Activated T-helper 1 cell treated with anti-CD3 and anti-CD28 coated beads, Interleukin-12 subunit alpha, Interleukin-12 subunit beta, Interleukin-2, Interleukin-4 antibody, amounts not matched to agents 30 ng/mL and 10 ng/mL and 1 ng/mL, durations not matched to agents 14 hours and 24 hours and 36 hours (primary cell): ENCODE measurements at places on chromosomes 4 and X. TPM values are rescaled to one million over a fixed set of nuclear protein-coding genes. Genes with fewer than 3 reads are reported as not detected.
A peak's percentile ranks its signal among the peaks of the same experiment; 100 is the strongest.

DNA sequence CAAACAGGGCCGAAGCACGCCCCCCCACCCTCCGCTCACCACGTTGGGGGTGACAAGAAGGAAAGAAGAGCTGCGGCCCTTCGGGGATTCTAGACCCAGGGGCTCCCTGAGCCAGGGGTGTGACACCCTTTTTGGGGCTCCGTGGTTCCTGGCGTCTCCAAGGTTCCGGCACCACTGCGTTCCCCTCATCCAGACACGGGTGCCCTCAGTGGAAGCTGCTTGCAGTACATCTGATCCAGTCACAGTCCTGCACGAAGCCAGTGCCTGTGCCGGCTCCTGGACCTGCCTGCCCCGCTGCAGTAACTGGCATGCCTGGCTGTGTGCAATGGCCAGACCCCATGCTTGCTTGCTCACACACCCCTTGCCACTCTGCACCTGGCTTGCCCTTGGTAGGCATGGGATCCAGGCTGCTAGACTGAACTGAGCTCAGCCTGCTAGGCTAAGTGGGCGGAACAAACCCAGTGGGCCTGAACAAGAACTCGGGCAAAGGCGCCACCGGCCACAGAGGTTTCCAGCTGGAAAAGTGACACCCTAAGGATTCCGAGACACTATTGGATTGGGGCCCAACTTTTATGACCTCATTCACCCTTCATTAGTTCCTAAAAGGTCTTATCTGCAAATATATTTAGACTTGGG lies 420.4 kb upstream of the AGA start:
- H3K4me3 ChIP-seq: no peak overlapping the region
- no peak for DNase-seq
- H3K4me1 ChIP-seq: no peaks in the 10 kb centered on the region
- H3K36me3 ChIP-seq: no peaks in the 10 kb centered on the region
- no peak overlapping the region for H3K27ac ChIP-seq

GRCh38 chr4:71184195-71184781 lies 154.5 kb upstream of the SLC4A4 start:
- peaks cover 41% of the 10 kb centered on the region for H3K27me3 ChIP-seq
- no peak for DNase-seq

DNA sequence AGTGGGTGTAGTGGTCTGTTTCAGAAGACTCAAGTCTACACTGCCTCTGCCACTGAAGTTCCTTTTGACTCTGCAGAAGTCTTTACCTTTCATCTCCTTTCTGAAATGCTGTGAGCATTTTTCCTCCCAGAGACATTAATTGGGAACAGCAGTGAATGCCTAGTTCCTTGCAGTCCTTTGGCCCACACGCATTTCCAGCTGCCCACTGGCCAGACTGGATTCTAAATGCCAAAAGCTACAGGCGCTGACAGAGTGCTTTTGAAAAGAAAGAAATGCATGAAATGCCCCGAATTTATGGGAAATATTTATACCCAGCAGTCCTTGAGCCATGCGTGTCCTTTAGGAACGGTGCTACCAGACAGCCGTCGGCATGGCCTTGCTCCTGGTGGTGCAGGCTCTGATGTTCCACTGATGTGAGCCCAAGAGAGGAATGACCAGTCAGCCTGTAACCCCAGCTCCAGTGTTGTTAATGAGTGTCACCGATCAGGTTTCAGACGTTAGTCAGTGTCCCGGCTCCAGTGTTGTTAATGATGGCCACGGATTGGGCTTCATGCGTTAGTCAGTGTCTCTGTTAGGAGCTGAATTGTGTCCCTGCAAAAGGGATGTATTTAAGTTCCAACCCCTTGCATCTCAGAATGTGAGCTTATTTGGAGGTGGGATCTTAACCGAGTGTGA lies 132.6 kb downstream of the TBL1X start:
- H3K4me3 ChIP-seq: no peak overlapping the region
- H3K27ac ChIP-seq: no peak overlapping the region
- no peak for DNase-seq

DNA sequence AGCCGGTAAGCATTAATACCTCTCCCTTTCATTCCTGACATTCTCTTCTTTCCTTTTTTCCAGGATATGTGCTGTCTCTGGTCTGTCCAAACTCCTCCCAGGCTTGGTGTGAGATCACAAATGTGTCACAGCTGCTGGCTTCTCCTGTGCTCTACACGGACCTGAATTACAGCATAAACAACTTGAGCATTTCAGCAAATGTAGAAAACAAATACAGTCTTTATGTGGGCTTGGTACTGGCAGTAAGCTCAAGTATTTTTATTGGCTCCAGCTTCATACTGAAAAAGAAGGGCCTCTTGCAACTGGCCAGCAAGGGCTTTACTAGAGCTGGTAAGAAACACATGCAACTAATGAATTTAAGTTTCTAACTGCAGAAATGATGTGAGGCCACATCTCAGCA lies 8.4 kb downstream of the NIPAL1 start:
- DNase-seq: no peak
- H3K4me3 ChIP-seq: no peak overlapping the region
- peaks cover 13% of the 10 kb centered on the region for H3K4me1 ChIP-seq
- no peak overlapping the region for H3K27ac ChIP-seq
- H3K27me3 ChIP-seq: peaks cover 2% of the 10 kb centered on the region

Gene COX7B2
- not detected in 2 replicates for total RNA-seq

GRCh38 chrX:97494756-97495372 lies 611.2 kb downstream of the RPA4 start:
- no peaks in the 10 kb centered on the region for H3K4me1 ChIP-seq
- H3K27ac ChIP-seq: no peak overlapping the region
- DNase-seq: no peak

GRCh38 chr4:147958489-147959065 lies 226.7 kb downstream of the ARHGAP10 start:
- no peak overlapping the region for H3K4me3 ChIP-seq
- no peak overlapping the region for H3K27ac ChIP-seq
- H3K36me3 ChIP-seq: peaks cover 4% of the 10 kb centered on the region
- no peaks in the 10 kb centered on the region for H3K4me1 ChIP-seq
- H3K27me3 ChIP-seq: peaks cover 2% of the 10 kb centered on the region

Gene CSAG3
- total RNA-seq: 0.73 and 0.78 TPM in 2 replicates

DNA sequence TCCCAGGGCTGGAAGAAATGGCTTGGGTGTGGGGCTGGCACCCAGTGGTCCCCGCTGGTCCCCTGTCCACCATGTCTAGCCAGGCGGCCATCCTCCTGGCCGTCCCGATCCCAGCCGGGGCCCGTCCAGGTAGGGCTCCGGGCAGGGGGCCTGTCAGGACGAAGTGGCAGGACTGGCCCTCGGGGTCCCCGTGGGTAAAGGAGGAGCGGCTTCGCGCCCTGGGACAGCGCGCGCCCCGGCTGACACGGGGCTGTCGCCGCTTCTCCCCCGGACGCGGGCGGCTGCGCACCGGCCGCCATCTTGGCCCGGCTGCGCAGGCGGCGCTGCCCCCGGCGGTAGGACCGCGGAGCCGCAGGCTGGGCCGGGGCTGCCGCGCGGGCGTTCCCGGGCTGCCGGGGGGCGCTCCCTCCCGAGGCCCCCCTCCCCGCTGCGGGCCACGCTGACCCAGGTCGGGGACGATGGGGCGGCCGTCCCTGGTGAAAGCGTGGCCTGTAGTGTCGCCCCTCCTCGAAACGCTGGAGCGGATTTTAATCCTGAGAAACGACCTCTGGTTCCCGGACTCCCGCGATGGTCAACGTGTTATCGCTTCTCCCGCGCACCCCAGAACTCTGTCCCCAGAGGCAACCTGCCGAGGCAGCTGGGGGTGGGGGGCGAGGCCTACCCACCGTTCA lies 60.4 kb upstream of the BCOR start:
- H3K27me3 ChIP-seq: no peaks in the 10 kb centered on the region
- H3K36me3 ChIP-seq: no peaks in the 10 kb centered on the region
- peak overlapping the region; percentile 71 for H3K4me3 ChIP-seq
- peaks cover 12% of the 10 kb centered on the region for H3K4me1 ChIP-seq

DNA sequence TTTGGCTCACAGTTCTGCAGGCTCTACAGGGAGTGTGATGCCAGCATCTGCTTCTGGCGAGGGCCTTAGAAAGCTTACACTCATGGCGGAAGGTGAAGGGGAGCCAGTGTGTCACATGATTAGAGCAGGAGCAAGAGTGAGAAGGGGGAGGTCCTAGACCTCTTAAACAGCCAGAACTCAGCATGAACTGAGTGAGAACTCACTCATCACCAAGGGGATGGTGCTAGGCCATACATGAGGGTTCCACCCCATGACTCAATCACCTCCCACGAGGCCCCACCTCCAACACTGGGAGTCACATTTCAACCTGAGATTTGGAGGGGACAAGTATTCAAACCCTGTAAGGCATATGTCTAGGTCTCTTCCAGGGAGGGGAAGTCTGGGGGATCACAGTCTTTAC lies 33.4 kb downstream of the SPRY1 start:
- H3K27ac ChIP-seq: no peak overlapping the region
- H3K4me1 ChIP-seq: peaks cover 17% of the 10 kb centered on the region
- DNase-seq: no peak
- H3K36me3 ChIP-seq: peaks cover 5% of the 10 kb centered on the region
- H3K4me3 ChIP-seq: no peak overlapping the region
- H3K27me3 ChIP-seq: no peaks in the 10 kb centered on the region

DNA sequence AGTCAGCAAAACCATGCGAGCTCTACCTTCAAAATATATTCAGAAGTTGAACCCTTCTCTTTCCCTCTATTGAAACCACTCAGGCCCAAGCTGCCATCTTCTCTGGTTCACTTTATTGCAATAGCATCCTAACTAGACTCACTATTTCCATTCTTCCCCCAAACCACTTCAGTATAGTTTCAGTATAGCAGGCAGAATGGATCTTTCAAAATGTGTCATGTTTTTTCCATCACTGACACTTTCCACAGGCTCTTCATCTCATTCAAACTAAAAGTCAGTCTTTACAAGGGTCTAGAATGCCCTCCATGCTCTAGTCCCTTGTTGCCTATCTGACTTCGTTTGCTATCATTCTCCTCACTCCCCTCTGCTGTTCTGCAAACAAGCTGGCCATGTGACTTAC lies 274.4 kb downstream of the IDS start:
- H3K27me3 ChIP-seq: peaks cover 1% of the 10 kb centered on the region
- H3K27ac ChIP-seq: peak overlapping the region; percentile 87
- peaks cover 9% of the 10 kb centered on the region for H3K4me1 ChIP-seq
- no peak overlapping the region for H3K4me3 ChIP-seq

Gene DMRTC1
- not detected in 2 replicates for total RNA-seq

DNA sequence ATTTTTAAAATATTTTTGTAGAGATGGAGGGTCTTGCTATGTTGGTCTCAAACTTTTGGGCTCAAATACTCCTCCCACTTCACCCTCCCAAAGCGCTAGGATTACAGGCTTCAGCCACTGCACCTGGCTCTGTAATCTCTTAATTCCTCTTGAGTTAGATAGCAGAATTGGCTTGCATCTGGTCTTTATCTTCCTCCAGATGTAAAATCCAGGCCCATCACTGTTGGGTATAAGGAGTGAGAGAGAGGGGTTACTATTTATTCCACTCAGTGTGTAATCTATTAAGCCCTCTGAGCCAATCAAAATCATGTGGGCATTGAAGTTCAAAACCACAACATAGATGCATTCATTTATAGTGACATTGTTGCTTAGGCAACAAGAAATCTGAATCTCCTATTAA lies 33.9 kb downstream of the ANK2 start:
- no peaks in the 10 kb centered on the region for H3K4me1 ChIP-seq
- no peaks in the 10 kb centered on the region for H3K36me3 ChIP-seq
- H3K27me3 ChIP-seq: peaks cover 1% of the 10 kb centered on the region
- H3K27ac ChIP-seq: no peak overlapping the region

Gene EBP
- 164 and 178 TPM in 2 replicates for total RNA-seq

- H3K36me3 ChIP-seq: peaks cover 19% of the 10 kb centered on the region
- peaks cover 31% of the 10 kb centered on the region for H3K4me1 ChIP-seq
- no peak overlapping the region for H3K27ac ChIP-seq
These were observed 40.1 kb downstream of the TET2 start for GRCh38 chr4:105186701-105187161.

GRCh38 chrX:34629572-34629971 lies 27.5 kb downstream of the TMEM47 start:
- H3K4me3 ChIP-seq: no peak overlapping the region
- no peaks in the 10 kb centered on the region for H3K36me3 ChIP-seq
- no peak overlapping the region for H3K27ac ChIP-seq
- no peak for DNase-seq
- H3K27me3 ChIP-seq: no peaks in the 10 kb centered on the region
- no peaks in the 10 kb centered on the region for H3K4me1 ChIP-seq

Gene GPR50
- total RNA-seq: not detected in 2 replicates

- DNase-seq: no peak
- no peaks in the 10 kb centered on the region for H3K4me1 ChIP-seq
- no peak overlapping the region for H3K27ac ChIP-seq
- no peaks in the 10 kb centered on the region for H3K27me3 ChIP-seq
These were observed 42.0 kb upstream of the ARSJ start for GRCh38 chr4:114021451-114021850.

Gene MTMR8
- 4.1 and 7.1 TPM in 2 replicates for total RNA-seq

- no peaks in the 10 kb centered on the region for H3K27me3 ChIP-seq
- no peak overlapping the region for H3K4me3 ChIP-seq
- DNase-seq: no peak
- H3K36me3 ChIP-seq: peaks cover 18% of the 10 kb centered on the region
- no peak overlapping the region for H3K27ac ChIP-seq
These were observed 81.2 kb downstream of the APOOL start for GRCh38 chrX:85084770-85085393.

DNA sequence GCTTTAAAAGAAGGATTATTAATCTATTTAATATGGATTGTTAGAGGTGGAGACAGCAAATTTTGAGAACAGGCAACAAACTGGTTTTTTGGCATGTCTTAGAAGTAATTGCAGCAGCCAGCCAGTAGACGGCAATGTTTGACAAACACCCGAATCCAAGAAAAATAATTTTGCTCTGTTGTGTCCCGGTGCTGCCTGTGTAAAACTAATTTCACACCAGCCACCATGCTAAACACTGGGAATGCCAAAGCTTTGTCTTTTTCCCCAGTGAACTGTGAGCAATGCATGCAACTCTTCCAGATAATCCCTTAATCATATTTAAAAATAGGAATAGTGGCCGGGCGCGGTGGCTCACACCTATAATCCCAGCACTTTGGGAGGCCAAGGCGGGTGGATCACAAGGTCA lies 25.9 kb downstream of the SMIM31 start:
- H3K4me3 ChIP-seq: no peak overlapping the region
- H3K27me3 ChIP-seq: peaks cover 3% of the 10 kb centered on the region
- no peak overlapping the region for H3K27ac ChIP-seq
- no peaks in the 10 kb centered on the region for H3K36me3 ChIP-seq
- H3K4me1 ChIP-seq: no peaks in the 10 kb centered on the region

GRCh38 chrX:136779346-136779781 lies 1.4 kb downstream of the ARHGEF6 start:
- peak overlapping the region; percentile 95 for H3K27ac ChIP-seq
- peak overlapping the region; percentile 93 for H3K4me3 ChIP-seq
- H3K27me3 ChIP-seq: no peaks in the 10 kb centered on the region
- DNase-seq: peak; percentile 18
- H3K4me1 ChIP-seq: peaks cover 76% of the 10 kb centered on the region

Gene PRRG1
- not detected in 2 replicates for total RNA-seq

DNA sequence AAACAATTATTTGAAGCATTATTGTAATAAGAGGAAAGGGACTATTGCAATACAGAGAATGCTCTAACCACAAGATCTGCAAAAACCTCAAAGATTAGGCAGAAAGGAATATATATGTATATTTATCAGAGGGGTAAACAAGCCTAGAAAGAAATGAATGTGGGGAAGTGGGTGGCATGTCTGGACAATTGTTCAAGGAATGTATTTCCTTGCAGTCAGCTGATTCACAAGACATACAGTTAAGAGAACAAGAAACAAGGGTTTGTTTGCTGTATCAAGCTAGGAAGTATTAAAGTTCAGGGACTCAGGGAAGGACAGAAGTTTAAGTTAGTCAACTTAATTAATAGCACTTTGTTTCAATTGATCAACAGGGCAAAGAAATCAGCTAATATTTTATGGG lies 514.7 kb downstream of the CENPC start:
- H3K27ac ChIP-seq: no peak overlapping the region
- no peaks in the 10 kb centered on the region for H3K27me3 ChIP-seq
- H3K36me3 ChIP-seq: no peaks in the 10 kb centered on the region
- no peaks in the 10 kb centered on the region for H3K4me1 ChIP-seq
- no peak overlapping the region for H3K4me3 ChIP-seq

Gene RRAGB
- 4.4 and 6.1 TPM in 2 replicates for total RNA-seq

Gene PRDM5
- total RNA-seq: not detected in 2 replicates
